ENCODE measurements at places on chromosomes 7 and 10.
A peak's percentile ranks its signal among the peaks of the same experiment; 100 is the strongest.

DNA sequence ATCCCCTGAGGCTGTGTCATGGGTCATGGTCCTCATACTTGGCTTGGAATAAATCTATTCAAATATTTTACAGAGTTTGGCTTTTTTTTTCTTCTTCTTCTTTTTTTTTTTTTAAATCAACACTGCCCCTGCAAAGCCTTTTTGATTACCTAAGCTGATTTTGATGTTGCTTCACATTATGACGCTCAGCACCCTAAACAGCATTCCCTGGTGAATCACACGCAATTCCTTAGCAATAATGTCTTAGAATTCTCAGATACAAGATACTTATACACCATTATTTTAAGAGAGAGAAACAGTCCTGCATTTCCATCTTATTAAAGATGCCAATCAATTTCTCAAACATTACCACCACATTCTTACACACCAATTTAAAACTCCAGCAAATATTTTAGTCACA lies 323.7 kb upstream of the IGFBP3 start:
- DNase-seq, result no peak

DNA sequence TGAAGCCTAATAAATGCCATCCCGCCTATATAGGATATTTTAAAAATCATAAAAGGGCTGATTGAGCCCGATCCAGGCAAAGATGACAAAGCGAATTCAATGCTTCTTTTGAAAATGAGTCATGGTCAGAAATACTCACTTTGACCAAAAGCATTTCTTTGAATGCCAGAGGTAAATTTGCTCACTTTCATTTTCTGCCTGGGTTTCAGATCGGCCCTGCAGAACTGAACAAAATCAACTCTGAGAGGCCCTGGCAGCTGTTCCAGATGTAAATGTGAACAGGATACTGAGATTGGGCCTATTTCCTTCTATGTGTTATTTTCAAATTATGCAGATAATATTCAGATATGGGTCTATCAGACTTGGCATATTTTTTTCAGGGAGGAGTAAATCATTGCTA lies 114.8 kb upstream of the ARID5B start:
- DNase-seq, result no peak

GRCh38 chr7:83159731-83160130 lies 3.0 kb downstream of the PCLO start:
- no peak for DNase-seq

GRCh38 chr10:58824396-58824795 lies 311.7 kb downstream of the BICC1 start:
- no peak for DNase-seq

DNA sequence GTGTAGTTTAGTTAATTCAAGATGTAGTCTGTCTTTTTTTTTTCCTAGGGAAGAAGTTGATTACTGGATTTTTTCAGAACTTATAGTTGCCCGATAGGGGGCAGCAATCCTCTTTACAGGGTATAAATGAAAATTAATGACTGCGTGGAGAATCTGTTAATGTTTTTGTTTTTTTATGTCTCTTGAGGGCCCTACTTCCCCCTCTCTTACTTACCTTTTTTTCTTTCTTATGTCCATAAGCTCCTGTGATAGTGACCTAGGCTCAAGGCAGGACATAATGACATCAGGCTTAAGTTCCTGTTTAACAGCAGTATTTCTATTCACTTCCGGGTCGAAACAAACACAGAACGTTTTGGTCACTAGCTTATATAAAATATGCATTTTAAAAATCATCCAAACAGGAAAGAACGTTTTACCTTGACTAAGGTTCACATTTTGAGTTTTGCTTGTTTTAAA lies 18.8 kb downstream of the CDC123 start:
- no peak for DNase-seq

GRCh38 chr7:23396222-23397015 lies 73.9 kb downstream of the IGF2BP3 start:
- DNase-seq, result no peak

- peak; percentile 64 for DNase-seq
Measured at GRCh38 chr10:98309366-98310355, 41.7 kb upstream of the LOXL4 start.

GRCh38 chr7:69796416-69796815 lies 198.1 kb downstream of the AUTS2 start:
- DNase-seq, result no peak

- no peak for DNase-seq
Measured at GRCh38 chr10:32337350-32337749, 9.6 kb downstream of the EPC1 start.

DNA sequence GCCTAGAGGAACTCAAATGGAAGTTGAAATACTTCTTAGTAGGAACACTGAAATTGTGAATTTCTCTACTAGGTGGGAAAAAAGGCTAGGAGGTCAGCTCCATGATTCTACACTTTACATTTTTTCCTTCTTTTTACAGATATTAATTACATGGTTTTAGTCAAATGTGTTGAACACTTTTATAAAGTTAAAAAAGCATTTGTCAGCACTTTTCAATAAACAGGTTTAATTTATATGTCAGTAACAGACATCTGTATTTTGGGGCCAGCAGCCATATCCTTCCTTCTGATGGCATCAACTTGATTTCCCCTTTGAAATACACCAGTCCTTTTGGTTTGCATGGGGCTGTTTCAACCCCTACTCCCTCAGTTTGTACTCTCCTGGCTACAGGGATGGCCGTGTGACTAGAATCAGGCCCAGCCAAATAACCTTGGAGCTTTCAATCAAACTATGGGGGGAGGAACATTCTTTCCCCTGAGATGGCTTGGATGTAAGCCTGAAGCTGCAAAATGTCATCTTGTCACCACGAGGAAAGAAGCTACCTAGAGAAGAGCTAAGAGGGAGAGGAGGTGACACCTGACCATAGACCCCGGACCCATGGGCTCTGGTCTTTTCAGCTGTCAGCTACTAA lies 171.0 kb upstream of the NEBL start:
- DNase-seq, result no peak

- DNase-seq, result no peak
Measured at GRCh38 chr7:73716318-73716890, 3.1 kb downstream of the STX1A start.

DNA sequence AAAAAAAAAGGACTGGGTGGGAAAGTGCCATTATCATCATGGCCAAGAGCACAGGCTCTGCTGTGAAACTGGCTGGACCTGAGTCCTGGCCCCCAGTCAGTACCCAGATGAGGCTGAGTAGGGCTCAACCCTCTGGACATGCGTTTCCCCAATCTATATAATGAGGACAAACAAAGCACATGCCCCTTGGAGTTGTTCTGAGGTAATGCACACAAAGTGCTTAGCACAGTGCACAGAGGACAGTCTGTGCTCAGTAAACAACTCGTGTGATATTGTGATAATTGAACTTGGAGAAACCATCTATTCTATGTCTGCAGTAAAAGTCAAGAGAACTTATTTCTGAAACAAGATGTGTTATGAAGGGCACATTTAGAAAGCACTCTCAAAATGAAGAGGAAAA lies 138.8 kb downstream of the KCNMA1 start:
- no peak for DNase-seq

- DNase-seq, result no peak
Measured at GRCh38 chr7:22683379-22683778, 43.6 kb upstream of the IL6 start.

GRCh38 chr10:76763376-76763775 lies 874.2 kb downstream of the KCNMA1 start:
- DNase-seq, result no peak

GRCh38 chr7:116689790-116690259 lies 17.8 kb downstream of the MET start:
- DNase-seq, result no peak

GRCh38 chr10:5963591-5963990 lies 13.8 kb downstream of the IL15RA start:
- no peak for DNase-seq

GRCh38 chr10:105024184-105024583 lies 383.1 kb downstream of the SORCS3 start:
- DNase-seq, result no peak

Measured in hippocampal formation (tissue), 2 donors.